ENCODE measurements at places on chromosomes 3 and 15.
A peak's percentile ranks its signal among the peaks of the same experiment; 100 is the strongest.

- no peak for DNase-seq
These were observed 9.4 kb downstream of the GPR156 start for GRCh38 chr3:120275618-120276017.

- DNase-seq, result no peak
These were observed 177.0 kb upstream of the ZBTB20 start for GRCh38 chr3:115324056-115324455.

DNA sequence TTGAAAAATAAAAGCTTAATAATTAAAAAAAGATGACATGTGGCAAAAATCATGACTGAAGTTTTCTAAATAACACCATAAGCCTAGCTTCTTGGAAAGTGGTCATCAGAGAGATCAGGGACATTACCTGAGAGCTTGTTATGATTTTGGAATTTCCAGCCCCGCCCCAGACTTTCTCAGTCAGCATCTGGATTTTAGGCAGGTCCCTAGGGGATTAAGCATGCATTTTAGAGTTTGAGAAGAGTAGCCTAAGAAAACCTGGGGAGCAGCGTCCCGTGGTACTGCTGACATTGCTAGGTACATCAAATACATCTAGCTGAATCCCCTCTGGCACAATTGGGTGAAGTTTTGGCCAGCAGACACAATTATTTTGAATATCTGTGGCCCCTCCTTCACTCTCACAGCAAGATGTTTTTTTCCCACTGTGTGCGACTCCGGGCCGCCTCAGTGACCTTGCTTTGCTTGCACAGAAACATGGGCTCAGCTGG lies 58.7 kb upstream of the MEF2A start:
- no peak for DNase-seq

GRCh38 chr3:20353286-20353685 lies 167.3 kb upstream of the SGO1 start:
- DNase-seq, result no peak

DNA sequence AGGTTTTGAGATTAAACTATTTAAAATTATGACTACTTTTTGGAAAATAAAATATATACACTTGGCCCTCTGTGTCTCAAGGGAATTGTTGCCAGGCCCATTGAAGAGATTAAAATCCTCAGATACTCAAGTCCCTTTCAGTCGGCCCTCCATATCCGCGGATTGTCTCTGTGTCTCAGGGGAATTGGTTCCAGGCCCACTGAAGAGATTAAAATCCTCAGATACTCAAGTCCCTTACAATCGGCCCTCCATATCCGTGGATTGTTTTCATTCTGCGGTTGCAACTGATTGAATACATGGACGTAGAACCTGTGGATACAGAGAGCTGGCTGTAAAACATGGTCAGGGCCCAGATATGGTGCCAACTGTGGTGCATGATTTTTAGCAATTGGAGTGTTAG lies 15.7 kb upstream of the LRCH3 start:
- no peak for DNase-seq

DNA sequence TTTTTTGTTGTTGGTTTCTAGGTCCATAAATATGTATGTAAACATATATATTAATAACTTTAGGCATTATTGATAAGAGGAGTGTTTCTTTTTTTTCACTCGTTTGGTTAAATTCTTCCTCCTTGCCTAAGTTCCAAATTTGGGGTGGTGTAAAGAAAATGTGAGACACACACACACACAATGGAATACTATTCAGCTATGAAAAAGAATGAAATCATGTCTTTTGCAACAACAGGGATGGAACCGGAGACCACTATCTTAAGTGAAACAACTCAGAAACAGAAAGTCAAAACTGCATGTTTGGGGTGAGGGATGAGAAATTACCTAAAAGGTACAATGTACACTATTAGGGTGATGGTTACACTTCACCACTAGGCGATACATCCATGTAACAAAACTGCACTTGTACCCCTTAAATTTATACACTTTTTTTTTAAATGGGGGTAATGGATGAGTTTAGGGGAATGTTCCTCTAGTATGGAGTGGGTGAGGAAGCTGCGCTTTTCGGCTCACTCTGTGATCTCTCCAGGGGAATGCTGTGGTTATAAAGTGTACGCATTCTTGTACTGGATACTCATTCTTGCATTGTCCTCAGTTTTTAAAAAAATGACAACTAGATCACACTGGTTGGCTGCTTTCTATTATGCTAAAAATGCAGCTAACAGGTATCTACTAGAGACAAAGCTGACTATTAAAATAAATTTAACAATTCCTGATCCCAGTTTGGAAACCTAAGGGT lies 50.8 kb upstream of the PPARG start:
- no peak for DNase-seq

DNA sequence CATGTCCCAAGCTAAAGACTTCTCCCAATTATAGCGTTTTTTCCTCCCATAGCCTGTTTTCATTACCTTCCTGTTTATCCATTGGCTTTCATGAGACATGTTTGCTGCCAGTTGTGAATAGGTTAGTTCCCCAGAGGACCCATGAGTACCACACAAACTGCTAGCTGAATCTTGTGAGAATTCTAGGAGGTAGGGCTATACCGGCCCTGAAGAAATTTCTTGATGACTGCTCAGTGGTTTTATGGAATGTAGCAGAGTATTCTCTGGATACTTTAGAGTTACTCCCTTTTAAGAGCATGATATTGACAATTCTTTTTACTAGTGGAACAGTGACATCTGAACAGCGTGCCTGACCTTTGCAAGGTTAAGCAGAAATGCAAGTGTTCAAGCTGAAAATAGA lies 210.4 kb downstream of the MCTP2 start:
- DNase-seq, result no peak

DNA sequence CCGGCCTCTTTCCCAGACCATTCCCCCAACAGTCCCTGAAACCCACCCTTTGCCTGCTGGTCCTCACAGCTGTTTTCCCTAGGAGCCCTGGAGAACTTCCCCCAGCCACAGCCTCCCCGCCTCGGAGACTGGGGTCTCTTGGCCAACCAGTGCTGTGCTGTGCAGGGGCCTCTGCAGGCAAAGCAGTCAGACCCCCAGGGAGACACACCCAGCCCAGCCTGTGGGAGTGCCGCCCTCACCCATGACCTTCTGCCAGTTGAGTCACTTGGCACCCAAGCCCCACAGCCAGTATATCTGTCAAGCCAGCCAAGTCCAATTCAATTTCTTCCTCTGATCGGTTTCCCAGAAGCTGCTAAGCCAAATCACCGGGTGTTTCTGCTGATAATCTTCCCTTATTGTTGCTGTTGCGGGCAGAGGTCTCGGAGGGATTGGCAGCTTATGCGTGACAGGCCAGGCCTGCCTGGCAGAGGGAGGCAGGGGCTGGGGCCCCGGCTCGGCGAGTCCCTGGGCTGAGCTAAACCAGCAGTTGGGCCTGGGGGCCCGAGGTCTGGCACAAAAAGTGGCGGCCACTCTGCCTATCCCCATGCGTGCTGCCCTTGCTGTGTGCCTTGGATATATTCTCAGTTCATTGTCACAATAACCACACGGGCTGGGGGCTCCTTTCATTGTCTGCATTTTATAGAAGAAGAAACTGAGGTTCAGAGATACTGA lies 65.6 kb upstream of the SLC6A1 start:
- DNase-seq, result no peak

GRCh38 chr3:106277731-106278130 lies 408.9 kb upstream of the CBLB start:
- no peak for DNase-seq

- DNase-seq, result no peak
These were observed 43.2 kb upstream of the FAM107A start for GRCh38 chr3:58620421-58620820.

GRCh38 chr15:92071045-92071634 lies 217.6 kb downstream of the SLCO3A1 start:
- peak; percentile 84 for DNase-seq

GRCh38 chr3:5309171-5309570 lies 121.7 kb downstream of the EDEM1 start:
- DNase-seq, result no peak

- DNase-seq, result peak; percentile 21
These were observed 104.4 kb downstream of the LRRK1 start for GRCh38 chr15:101023501-101024072.

- no peak for DNase-seq
These were observed 56.8 kb downstream of the SETMAR start for GRCh38 chr3:4359805-4360502.

DNA sequence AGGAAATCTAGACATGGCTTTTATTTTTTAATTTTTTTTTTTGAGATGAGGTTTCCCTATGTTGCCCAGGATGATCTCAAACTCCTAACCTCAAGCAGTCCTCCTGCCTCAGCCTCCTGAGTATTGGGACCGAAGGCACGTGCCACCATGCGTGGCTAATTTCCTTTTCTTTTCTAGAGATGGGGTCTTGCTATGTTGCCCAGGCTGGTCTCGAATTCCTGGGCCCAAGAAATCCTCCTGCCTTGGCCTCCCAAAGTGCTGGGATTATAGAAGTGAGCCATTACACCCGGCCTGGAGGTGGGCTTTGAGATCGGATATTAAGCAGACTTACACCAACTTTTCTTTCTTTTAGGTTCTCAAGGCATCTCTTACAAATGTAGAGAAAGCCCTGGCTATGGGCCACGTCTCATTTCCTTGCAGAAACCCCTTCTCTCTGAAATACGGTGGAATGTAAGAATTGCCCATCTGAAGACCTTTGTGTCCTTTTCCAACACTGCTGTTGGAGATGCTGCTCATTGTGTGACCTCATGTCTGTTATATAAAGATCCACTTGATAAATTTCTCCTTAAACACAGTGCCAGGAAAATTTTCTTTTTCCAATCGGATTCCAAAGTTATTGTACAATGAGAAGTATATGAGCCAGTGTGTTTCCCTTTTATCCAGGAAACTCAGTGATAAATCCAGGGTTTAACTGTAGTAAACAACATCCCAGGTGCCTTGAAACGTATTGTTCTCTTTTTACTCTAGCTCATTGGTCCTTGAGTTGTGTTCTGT lies 36.8 kb upstream of the CFAP161 start:
- DNase-seq, result no peak
